ENCODE measurements at places on chromosomes 7 and 10.

GRCh38 chr7:117269886-117270285 lies 53.0 kb downstream of the WNT2 start:
- DNase-seq, result no peak

DNA sequence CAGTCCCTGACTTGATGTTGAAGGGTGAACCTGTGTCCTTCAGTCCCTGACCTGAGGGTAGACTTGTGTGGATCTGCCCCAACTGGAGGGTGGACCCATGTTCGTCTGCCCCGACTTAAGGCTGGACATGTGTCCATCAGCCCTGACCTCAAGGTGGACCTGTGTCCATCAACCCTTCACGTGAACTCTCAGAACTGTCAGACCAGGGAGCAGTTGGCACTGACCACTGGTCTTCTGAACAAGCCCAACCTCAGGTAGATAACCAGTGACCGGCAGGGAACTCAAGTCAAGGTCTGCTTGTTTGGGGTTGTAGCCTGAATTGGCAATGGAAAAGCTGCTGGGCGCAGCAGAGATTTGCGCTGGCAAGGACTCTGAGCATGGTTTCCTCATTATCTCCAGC lies 96.5 kb downstream of the ADCY1 start:
- DNase-seq, result no peak

DNA sequence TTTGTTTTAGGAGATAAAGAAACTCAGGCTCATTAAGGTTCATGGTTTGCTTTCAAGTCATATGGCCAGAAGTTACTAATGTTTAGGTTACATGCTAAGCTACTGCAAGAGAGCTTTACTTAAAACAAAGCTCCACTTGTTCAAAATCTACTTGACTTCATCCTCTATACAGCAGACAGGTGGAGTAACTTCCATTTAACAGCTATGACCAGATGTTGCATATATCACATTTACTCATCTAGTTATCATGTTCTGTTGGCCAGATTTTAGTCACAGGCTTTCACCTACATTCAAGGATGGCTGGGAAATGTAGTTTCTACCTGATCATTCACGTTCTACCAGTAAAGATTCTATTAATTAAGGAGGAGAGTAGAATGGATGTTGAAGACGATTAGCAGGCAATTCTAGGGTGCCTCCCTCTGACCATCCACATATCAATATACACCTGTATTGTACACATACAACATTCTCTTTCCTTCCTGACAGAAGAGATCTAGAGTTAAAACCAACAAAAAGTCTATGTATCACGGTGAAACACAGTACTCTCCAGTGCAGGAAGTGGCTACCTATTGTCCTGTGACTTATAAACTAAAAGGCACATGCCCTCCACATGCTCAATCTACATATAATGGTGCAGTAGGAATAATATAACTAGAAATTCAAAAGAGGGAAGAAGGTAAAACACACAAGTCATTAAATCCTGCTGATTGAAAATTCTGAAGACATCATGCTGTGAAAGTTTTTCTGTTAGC lies 488.0 kb downstream of the MDFIC start:
- no peak for DNase-seq

- DNase-seq, result no peak
Observed at GRCh38 chr7:18828994-18829857, 288.2 kb downstream of the TWIST1 start.

DNA sequence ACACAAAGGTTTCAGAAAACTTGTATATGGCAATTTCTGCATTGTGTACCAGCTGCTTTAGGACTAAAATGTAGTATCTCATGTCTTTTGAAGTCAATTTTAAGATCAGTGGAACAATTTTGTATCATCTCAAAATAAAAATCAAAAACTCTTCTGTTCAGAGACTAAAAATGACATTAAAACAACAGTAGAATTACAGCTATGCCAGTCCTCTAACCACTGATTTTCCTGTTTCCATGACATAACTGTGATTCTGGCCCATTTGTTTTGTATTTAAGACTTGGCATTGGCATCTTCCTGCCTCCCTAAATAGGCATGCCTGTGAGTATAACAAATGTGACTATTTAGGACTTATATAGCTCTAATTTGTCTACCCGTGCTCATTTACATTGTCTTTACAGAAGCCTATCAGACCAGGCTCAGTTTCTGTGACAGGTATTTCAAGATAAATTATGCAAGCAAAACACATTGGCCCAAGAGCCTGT lies 29.1 kb upstream of the VPS41 start:
- DNase-seq, result no peak

Measured in CD4-positive, alpha-beta T cell treated with Interleukin-15 for 4 hours (primary cell).